Activated CD8-positive, alpha-beta T cell treated with anti-CD3 and anti-CD28 coated beads, Interleukin-2, amount 10 ng/mL, durations not matched to agents 7 days and 5 days (primary cell): ENCODE measurements at places on chromosomes 12 and 14.

GRCh38 chr12:74790931-74791330 lies 253.3 kb downstream of the ATXN7L3B start:
- no peak for DNase-seq
- H3K4me3 ChIP-seq, result no peak overlapping the region
- no peaks in the 10 kb centered on the region for H3K27me3 ChIP-seq
- no peaks in the 10 kb centered on the region for H3K4me1 ChIP-seq

DNA sequence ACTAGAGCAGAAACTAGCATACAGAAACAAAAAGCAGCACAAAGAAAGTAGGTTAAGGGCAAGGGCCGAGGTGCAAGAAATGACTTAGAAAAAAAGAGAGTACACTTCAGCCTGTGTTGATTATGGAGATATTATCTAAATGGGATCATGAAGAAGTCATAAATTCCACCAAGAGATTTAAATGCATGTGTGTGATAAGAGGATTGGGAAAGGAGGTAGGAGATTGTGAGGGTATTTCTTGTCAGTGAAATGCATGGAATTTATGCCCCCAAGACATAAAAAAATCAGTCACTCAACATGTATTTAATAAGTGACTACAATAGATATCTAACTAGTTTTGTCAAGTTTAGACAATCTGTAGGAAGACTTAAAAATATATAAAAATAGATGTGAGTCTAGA lies 976.2 kb upstream of the LRFN5 start:
- H3K27me3 ChIP-seq, result no peaks in the 10 kb centered on the region
- H3K27ac ChIP-seq, result no peak overlapping the region
- no peaks in the 10 kb centered on the region for H3K4me1 ChIP-seq
- H3K36me3 ChIP-seq, result no peaks in the 10 kb centered on the region
- H3K4me3 ChIP-seq, result no peak overlapping the region

DNA sequence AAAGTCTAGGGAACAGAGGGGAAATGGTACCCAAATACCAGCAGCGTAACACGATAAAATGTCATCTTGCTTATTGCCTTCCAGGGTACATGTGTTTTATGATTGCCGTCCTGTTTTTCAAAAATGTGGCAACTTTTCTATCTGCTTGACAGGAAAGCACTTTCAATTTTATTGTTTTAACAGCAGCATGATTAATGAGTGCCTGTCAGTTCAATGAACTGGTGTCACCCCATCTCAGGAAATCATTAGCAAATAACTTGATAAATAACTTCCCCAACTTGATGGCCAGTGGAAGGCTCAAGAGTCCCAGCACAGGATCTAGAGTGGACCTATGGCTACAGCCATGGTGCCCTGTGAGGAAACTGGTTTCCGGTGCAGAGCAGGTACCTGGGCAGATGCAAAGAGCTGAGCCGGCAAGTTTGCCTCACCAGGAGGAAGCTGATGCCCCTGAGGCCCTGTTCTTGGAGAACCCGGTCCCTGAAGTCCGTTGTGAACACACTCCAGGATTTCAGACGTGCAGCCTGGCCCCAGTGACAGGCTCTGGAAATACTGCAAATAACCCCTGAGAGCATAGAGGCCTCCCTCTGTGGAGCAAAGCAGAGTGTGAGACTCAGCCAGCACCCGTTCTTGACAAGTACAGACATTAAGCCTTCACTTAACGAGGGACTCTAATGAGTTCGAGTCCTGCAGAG lies 173.5 kb upstream of the SFSWAP start:
- no peak overlapping the region for H3K4me3 ChIP-seq
- H3K27me3 ChIP-seq, result no peaks in the 10 kb centered on the region
- H3K36me3 ChIP-seq, result no peaks in the 10 kb centered on the region
- H3K4me1 ChIP-seq, result no peaks in the 10 kb centered on the region
- no peak overlapping the region for H3K27ac ChIP-seq
- DNase-seq, result no peak

DNA sequence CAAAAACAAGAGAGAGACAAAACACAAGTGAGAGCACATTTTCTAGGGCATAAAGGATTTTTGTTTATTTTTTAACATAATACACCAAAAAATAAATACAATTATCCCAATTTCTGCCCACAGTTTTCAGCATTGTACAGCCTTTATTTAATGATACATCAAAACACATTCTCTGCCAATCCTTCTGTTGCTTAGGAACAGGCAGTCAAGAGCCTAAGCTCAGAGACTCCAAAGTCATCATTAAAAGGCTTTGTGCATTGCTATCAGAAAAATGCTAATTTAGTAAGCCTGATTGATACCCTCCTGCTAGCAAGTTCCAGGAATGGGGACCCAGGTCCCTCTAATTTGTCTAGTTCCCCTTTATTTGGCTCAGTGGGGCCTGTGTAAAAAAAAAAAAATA lies 536.5 kb downstream of the RPS29 start:
- H3K27ac ChIP-seq, result no peak overlapping the region
- DNase-seq, result no peak
- H3K4me1 ChIP-seq, result no peaks in the 10 kb centered on the region
- H3K36me3 ChIP-seq, result no peaks in the 10 kb centered on the region
- no peak overlapping the region for H3K4me3 ChIP-seq

- H3K4me3 ChIP-seq, result no peak overlapping the region
- H3K36me3 ChIP-seq, result peaks cover 16% of the 10 kb centered on the region
- DNase-seq, result no peak
- no peak overlapping the region for H3K27ac ChIP-seq
- H3K27me3 ChIP-seq, result no peaks in the 10 kb centered on the region
These were observed 71.2 kb downstream of the ITPK1 start for GRCh38 chr14:93044556-93044955.
